ENCODE measurements at places on chromosomes 4 and X.

DNA sequence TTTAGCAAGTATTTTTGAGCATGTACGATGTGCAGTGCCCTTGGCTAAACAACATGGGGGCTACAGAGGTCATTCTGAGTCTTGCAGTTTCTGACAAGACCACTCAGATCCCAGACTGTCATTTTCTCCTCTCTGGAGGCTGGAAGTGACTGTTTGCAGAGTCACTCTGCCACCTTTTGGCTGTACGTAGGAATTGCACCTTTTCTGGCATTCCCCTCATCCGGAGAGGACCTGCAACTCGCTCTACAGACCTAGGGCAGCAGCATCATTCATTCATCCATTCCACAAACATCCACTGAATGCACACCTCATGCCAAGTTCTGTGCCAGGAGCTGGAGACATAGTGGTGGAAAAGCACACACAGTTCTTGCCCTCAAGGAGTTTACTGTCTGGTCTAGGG, 160.4 kb upstream of the GPR101 start:
- DNase-seq = no peak

- DNase-seq = no peak
Measured at GRCh38 chr4:109040441-109040840, 262.0 kb downstream of the COL25A1 start.

GRCh38 chr4:829291-829690, 3.4 kb upstream of the CPLX1 start:
- DNase-seq = no peak

DNA sequence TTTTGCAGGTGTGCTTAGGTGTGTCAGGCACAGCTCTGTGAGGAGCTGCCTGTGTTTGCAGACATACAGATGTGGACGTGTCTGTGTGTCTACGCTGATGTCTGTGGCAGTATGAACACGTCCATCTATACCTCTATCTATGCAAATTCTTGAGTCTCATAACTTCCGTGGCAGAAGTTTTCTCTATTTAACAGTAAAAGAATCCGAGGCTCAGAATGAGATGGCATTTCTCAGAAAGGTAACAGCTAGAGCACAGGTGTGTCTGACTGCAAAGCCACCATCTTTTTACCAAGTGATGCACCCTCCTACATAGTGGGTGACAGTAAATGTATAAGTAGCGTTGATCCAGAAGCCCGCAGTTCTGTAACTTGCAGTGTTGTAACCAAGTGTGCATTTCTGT, 39.9 kb upstream of the CYP4V2 start:
- DNase-seq = no peak

DNA sequence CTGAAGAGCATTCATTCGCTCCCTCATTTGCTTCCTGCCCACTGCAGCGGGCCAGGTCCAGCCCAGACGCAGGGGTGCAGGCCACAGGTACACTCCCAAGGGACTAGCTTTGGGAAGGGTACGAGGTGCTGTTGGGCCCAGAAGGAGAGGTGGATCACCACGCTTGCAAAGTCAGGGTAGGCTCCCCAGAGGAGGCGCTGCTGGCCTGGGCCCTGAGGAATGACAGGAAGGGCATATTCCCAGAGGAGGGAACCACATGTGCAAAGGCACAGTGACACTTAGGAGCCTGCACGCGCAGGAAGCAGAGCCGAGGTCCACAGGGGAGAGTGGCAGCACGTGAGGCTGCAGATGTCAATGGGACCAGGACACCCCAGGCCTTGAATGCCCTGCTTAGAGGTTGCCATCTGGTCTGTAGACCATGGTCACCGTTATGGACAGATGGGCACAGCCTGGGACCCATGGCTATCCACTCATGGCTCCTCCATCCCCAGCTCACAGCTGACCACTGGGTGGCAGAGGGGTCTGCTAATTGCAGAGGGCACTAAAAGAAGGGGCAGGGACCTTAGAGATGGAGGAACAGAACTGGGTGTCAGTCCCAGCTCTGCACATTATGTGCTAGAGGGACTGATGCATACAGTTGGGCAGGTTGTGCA, 7.9 kb downstream of the HTRA3 start:
- DNase-seq = no peak

- no peak for DNase-seq
Measured at GRCh38 chrX:125604448-125604847, 284.8 kb downstream of the TEX13C start.

- no peak for DNase-seq
Measured at GRCh38 chrX:26783512-26784225, 567.7 kb downstream of the MAGEB5 start.

GRCh38 chr4:103692615-103693014, 27.2 kb downstream of the TACR3 start:
- no peak for DNase-seq

DNA sequence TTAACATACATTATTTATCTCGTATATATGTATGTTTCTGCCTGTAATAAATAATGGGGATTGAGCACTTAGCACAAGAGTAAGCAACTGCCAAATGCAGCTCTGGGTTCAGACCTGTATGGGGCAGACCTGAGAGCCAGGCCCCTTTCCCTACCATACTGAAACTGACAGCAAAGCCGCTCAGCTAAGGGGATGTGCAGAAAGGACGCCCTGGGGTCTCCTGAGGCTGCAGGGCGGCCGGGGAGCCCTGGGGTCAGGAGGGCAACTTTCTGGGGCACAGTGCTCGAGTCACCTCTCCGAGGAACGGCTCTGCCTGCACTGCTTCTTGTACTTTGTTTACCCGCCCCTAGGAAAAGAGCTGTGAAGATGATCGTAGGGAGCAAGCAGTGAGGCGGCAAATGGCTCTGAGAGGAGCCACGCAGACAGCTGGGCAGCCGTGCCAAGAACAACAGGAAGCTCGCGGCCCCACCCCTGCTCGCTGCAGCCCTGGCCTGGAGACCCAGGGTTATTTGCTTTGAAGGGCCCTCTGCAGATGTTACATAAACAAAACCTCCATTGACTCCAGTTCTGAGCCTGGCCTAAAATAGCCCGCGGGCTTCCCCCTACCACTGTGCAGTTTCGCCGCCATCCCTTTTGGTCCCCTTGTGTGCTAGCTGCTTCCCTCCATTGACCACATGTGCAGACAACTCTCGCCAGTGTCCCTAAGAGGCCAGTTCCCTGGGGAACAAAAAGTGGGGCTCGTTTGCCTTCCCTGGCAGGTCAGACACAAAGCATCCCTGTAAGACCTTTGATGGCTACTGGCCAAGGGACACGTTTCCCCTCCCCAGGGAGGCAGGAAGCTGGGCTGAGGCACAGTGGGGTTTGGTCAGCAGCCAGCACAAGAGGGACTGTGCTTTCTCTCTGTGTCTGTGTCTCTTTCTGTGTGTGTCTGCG, 111.3 kb upstream of the LNX1 start:
- DNase-seq = no peak

DNA sequence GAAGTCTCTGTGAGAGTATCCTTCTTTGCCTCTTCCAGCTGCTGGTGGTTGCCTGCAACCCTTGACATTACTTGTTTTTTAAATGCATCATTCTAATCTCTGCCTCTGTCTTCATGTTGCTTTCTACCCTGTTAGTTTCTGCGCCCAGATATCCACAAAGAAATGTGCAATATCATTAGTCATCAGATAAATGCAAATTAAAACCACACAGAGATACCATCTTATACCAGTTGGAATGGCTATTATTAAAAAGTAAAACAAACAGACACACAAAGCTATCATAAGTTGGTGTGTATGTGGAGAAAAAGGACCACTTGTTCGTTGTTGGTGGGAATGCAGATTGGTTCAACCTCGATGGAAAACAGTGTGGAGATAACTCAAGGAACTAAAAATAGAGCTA, 517.4 kb downstream of the FAT4 start:
- DNase-seq = no peak

DNA sequence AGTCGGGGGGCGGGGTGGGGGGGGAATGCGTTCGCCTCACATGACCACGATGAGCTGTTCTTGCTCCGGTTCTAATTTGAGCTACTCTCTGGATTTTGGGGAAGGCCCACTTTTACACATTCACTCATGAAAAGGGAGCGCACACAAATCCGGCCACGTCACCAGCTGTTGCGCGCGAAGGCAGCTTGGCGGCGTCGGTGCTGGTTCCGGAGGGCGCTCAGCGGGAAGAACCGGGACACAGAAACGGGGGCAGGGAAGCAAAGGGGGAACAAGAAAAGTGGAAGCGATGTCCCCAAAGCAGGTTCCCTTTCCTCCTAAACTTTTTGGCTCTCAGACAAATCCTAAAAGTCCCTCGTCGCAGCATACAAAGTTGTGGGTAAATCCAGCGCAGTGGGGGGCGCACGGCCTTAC, 605 bp downstream of the ANXA5 start:
- DNase-seq = peak; percentile 30

- DNase-seq = no peak
Measured at GRCh38 chr4:42906891-42907759, 14.6 kb downstream of the GRXCR1 start.

DNA sequence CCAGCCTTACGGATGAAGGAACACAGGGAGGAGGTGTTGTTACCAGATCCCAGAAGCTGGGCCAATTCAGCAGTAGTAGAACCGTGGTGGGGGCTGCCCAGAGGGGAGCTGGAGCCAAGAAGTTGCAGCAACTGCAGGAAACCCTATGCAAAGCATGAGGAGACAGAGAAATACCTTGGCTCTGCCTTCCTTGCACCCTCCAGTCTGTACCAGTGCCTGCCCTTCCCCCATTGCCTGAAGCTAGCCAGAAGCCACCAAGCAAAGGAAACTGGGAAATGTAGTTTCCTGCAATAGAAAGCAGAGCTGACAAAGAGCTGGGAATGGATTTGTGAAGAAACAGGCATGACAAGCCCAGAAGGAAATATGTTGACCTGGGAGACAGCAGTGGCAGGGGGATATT, 108.7 kb upstream of the FUNDC1 start:
- no peak for DNase-seq

GRCh38 chrX:133375615-133376340, 39.5 kb downstream of the GPC4 start:
- no peak for DNase-seq

DNA sequence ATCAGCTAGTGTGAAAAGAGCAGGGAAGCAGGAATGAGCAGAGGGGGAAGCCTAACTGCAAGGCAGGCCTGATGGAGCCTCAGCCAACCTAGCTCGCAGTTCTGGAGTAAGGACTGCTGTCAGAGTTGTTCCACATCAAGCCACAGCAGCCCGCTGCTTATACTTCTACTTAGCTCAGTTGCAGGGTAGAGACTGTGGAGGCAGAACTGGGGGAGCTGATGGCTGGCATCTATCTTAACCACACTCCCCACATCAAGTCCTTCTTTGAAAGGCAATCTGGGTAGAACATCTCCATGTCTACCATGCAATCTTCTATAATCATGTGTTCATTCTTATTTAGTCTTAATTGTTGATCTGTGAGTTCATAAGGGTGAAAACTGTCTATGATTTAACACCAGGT, 46.1 kb downstream of the DDX60 start:
- DNase-seq = no peak

GRCh38 chrX:49162620-49163019, at the start of gene MAGIX:
Gene MAGIX (plus strand): TSS chrX:49162758. CDS start chrX:49162890, 132 bp downstream.
- no peak for DNase-seq

- DNase-seq = no peak
Measured at GRCh38 chr4:71978210-71978835, 53.5 kb upstream of the NPFFR2 start.

- no peak for DNase-seq
Measured at GRCh38 chr4:40194602-40195161, 2.1 kb upstream of the RHOH start.

- DNase-seq = no peak
Measured at GRCh38 chr4:40831146-40831907, 81.6 kb downstream of the NSUN7 start.

- DNase-seq = no peak
Measured at GRCh38 chr4:109010521-109010920, 247.7 kb upstream of the ETNPPL start.

- no peak for DNase-seq
Measured at GRCh38 chr4:184417802-184418511, 56.4 kb downstream of the IRF2 start.

DNA sequence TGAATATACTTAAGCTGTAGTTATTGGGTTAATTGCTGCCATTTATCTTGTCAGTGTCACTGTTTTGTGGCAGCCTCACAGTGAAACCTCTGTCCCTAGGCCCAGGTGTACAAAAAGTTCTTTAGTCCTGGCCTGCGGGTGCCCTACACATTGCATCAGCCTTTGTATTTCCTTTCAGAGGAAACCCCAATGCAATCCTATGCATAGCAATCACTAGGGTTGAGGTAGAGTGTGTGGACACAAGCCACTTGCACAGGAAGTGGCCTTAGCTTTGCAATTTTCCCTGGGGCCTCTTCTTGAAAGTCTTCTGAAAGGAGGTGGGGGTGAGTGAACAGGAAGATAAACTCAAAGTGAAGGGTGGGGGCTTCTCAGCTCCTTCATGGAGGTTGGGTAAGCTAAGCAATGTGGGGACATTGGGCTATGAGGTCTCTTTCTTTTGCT, 27.8 kb downstream of the VSIG4 start:
- no peak for DNase-seq

DNA sequence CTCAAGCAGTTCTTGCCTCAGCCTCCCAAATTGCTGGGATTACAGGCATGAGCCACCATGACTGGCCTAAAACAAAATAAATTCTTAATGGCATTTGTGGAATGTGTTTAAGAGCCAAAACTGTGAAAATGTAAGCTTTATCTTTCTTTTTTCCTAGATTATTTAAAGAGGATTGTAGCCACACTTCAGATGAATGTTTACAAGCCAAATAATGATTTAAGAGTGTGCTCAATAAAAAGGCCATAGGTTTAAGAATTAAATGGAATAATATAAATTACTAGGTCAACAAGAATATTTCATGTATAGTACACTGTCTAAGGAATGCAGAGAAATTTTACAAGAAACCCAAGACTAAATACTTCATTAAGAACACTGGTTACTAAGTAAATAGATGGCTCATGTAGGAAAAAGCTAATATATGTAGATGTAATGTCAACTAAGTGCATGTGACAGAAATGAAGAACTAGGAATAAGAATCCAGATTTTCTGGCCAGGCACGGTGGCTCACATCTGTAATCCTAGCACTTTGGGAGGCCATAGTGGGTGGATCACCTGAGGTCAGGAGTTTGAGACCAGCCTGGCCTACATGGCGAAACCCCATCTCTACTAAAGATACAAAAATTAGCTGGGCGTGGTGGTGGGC, 21.3 kb upstream of the UGDH start:
- no peak for DNase-seq

DNA sequence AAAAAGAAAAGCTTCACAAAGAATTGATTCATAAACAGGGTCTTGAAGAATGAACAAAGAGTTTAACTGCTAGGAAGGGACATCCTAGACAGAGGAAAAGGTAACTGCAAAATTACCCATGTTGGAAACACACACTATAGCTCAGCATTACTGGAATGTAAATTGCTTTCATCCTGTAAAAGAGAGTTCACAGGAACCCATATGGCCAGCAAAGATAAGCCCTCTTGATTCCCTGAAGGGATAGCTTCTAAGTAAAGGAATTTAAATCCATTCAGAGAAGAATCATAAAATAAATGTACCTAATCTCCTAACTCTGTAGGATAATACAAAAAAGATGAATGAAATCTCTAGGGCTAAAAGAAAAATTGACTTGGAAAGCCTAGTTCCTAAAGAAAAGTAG, 107.1 kb upstream of the INTU start:
- DNase-seq = no peak

- no peak for DNase-seq
Measured at GRCh38 chrX:11750046-11750445, 8.0 kb upstream of the MSL3 start.

GRCh38 chr4:127732623-127733328, 2.6 kb downstream of the SLC25A31 start:
- DNase-seq = no peak
